ENCODE measurements at places on chromosomes 6 and 20.

DNA sequence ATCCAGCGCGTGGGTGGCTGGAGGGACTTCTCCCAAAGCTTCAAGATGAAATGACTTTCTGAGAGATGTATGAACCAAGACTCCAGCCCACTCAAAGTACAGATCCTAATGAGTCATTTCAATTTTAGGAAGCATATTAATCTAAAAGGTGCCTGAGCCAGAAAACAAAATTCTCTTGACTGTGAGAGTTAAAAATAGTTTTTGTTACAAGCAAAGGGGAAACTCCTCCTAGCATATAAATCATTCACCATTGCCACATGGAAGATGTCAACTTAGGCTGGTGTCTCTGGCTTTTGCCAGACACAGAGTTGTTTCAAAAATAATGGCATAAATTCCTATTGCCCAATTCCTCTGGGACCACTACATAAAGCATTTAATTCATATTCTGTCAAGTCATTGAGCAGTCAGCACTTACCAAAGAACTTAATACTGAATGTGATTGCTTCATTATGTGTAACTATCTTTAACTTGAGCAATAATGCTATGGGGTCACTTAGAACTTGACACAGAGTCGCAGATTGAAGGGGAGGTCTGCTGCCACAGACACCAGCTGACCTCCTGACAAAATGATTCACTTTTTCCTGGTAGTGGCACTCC lies 280.6 kb downstream of the SLC35F1 start:
- no peak for DNase-seq

DNA sequence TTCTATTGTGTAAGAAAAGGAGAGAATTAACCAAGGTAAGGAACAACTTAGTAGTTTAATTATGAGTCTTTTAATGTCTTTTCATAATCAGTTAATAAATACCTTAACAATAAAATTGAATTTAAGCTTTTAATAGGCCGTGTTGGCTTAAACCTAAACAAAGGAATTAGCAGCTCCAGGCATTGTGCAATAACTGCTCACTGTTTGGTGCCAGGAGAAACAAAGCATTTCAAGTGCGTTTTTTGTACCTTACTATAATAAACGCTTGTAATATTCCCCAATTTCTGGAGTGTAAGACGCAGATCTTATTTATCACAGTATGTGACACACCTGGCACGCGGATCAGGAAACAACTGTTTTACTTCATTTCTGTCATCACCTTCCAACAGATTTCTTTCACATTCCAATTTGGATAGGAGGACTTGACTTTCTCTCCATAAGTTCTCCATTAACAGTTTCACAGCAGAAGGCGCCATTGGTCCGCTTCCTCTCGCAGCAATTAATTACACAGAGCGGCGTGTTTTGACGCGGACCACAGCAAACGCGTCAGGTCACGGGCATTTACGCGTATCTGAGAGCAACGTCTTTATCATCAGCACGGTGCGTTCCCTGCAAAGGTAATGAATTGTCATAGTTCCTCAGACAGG lies 335.8 kb upstream of the NT5E start:
- DNase-seq = no peak

- no peak for DNase-seq
Measured at GRCh38 chr6:156978948-156979347, 201.8 kb downstream of the ARID1B start.

GRCh38 chr20:37267667-37268313 lies 6.2 kb upstream of the GHRH start:
- no peak for DNase-seq

DNA sequence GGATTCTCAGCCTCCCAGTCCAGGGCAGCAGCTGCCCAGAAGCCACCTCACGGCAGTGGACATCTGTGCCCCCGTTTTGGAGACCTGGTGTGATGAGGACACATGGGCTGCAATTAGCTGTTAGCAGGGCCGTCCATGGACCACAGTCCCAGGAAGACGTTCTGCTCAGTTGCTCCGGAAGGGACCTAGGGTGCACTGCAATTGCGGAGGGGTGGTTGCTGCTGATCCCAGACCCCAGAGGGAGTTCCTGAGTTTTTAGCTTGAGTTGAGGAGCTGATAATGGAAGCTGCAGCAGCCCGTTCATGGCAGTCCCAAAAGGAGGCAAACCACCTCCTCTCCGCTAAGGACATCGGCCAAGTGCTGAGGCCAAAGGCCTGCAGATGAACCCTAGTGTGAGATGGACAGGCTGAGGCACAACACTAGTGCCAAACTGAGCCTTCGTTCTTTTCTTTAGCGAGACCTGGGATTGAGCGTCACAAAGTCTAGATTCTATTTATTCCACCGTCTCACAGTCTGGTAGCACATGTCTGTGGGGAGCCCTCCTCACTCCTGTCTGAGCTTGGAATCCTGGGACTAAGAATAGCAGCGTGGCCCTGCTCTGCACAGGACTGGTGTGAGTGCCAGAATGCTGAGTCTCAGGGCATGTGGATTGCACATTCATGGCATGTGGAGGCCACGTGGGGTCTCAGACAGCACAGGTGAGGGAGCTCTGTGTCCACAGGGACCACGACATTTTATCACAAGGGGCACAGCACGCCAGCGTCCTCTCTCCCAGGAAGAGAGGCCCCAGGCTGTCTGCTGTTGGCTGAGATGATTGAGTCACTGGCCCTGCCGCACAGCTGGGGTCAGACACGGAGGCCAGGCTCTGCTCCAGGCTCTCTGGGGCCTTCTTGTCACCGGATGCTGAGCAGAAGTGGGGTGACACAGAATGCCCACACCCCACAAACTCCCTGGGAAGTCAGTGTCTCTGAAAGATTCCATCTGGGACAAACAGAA lies 113.4 kb downstream of the PSMB1 start:
- DNase-seq = peak; percentile 40

DNA sequence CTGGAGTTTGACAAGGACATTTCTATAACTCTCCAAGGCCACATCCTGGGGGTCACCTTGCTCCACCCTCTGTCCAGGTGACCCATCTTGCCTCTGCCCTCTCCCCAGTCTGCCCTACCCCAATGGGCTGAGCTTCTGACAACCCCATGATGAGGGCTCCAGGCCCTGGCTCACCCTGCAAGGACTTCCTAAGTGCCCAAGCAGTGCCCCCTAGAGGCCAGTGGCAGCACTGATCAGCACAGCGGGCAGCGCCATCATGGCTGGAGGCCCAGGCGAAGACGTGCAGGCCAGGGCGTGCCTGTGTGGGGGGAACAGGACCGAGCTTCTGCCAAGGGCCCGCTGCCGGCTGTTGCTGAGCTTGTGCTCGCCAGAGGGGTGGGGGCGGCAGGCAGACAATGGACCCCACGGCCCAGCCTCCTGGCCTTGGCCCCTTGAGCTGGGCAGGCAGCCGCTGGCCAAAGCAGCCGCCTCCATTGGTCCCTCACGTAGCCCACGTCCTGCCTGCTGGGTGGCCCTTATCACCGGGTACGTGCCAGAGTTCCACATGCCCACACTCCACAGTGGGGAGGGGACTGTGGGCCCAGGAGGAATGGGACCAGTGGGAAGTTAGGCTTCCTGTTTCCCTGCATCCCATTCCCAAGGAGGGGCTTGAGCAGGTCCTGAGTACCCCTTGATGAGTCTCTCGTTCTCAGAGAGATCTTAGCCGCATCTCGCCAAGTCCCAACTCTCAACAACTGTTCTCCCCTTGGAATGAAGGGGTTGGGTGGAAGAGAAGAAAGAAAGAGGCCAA lies 64.3 kb downstream of the MRPL14 start:
- DNase-seq = peak; percentile 86

DNA sequence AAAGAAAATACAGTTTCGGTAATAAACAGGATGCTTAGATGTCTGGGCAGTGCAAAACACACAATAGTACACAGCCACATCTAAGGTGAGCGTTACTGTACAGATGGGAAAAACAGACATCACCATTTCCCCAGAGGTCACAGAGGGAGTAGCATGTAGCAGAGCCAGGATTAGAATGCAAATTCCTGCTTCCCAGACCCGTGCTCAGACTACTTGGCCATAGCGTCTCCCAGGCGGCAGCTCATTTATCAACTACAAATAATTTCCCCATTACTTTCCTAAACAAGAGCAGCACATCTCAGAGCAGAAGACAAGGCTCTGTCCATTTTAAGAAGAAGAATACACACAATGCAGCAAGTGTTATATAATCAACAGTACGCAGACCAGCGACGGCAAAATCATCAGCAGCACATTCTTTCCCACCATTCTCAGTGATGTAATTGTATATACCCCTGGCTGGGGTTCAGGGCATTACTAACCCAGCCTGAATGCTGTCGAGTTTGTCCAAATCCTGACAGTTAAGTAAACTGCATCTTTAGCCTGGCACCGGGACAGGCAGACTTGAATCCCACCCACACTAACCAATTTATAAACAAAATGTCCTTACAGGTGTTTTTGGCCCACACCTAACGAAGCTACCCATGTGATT lies 61.9 kb downstream of the CNKSR3 start:
- DNase-seq = no peak

- DNase-seq = no peak
Measured at GRCh38 chr6:37589198-37589597, 89.5 kb upstream of the CCDC167 start.

DNA sequence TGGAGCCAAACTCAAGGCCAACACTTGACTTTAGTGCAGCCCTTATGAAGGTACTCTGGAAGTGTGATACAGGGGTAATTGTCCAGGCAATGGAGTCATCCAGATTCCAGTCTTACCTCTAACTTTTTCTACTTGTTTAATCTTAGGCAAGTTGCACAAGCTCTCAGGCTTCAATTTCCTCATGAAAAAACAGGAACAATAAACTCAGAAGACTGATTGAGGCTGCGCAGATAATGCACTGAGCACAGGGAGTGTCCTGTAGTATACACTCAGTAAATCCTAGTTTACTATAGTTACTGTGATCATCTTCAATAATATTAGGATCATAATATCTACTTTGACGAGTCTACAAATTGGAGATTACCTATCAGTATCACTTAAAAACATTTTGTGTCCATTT lies 127.5 kb upstream of the SMLR1 start:
- DNase-seq = no peak

DNA sequence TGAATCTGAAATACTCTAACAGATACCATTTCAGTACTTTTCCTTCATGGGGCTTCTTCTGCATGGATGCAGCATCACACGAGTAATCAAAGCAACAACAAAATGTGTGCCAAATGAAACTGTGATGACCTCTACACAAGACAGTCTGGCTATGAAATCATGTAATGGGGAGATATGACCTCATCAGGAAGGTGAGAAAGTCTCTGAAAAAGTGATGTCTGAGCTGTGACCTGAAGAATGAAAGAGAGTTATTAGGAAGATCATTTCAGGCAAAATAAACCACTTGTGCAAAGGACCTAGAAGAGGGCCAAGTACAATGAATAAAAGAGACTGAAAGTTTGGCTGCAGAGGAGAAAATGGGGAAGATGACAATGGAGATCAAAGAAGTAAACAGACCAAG lies 182.8 kb downstream of the PTPRK start:
- DNase-seq = no peak

- DNase-seq = no peak
Measured at GRCh38 chr20:49171909-49172308, 16.2 kb downstream of the STAU1 start.

GRCh38 chr6:155980768-155981079 lies 525.1 kb upstream of the NOX3 start:
- DNase-seq = no peak

DNA sequence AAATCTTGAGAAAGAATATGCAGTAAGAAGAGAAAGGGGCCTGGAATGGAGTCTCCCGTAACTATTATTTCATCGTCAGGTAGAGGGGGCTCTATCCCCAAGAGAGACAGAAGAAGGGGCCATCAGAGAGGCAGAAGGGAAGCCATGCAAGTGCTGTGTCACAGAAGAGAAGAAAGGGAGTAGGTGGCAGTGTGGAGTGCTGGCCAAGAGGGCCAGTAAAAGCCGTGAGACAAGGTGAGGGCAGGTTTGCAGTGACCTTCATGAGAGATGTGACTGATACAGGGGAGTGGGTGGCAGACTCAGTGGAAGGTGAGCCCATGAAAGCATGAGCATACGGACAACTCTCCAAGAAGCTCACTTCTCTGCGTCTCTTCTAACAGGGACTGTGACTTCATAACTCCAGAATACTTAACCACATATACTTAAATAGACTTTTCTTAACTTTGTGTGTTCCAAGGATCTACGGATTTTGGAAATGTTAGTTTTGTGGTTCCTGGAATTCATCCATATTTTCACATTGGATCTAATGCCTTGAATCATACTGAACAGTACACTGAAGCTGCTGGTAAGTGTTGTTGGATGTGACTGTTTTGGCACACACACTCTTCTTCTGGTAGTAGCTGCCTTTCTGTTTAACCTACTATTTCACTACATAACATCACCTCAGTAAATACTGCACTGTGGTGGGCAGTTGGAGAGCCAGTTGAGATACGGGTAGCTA lies 15.6 kb downstream of the PM20D2 start:
- no peak for DNase-seq

- DNase-seq = no peak
Measured at GRCh38 chr20:18395544-18395943, 71.3 kb downstream of the DZANK1 start.

- DNase-seq = no peak
Measured at GRCh38 chr6:72376736-72377135, 245.1 kb upstream of the KCNQ5 start.

DNA sequence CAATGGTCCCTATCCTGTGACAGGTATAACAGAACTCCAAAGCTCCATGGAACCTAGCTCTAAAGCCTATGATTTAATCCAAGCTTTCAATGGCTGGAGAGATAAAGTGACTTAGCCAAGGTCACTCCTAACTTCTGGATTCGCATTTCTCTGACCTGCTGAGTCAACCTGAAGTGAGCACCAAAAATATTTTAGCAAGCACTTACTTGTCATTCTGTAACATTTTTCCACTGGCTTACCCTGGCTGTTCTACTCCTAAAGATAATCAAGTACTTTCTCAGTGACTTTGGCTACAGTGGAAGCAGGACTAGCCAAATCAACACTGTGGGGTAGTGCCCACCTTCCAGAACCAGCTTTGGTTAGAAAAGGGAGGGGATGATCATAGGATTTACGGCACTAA lies 188.3 kb downstream of the OGFRL1 start:
- DNase-seq = no peak

DNA sequence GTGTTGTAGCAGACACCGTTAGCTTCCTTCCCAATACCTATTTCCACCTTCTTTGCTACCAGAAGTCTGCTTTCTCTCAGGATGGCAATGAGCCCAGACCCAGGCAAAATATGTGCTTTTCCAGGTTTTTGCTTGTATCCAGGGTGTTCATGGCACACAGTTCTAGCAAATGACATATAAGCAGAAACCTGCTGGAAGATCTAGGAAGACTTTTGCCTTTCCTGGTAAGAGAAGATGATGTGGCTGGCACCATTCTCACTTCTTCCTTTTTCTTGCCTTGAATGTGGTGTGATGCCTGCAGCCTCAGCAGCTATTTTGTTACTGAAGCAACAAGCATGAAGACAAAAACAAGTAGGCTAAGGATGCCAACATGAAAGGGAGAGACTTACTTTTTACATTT lies 19.2 kb upstream of the TBC1D22B start:
- DNase-seq = no peak

GRCh38 chr20:19631410-19631809 lies 126.6 kb upstream of the RIN2 start:
- DNase-seq = no peak

GRCh38 chr6:36104836-36105235 lies 25.5 kb upstream of the MAPK13 start:
- DNase-seq = no peak
